ENCODE measurements at places on chromosomes 2 and 18. TPM values are rescaled to one million over a fixed set of nuclear protein-coding genes. Genes with fewer than 3 reads are reported as not detected.

DNA sequence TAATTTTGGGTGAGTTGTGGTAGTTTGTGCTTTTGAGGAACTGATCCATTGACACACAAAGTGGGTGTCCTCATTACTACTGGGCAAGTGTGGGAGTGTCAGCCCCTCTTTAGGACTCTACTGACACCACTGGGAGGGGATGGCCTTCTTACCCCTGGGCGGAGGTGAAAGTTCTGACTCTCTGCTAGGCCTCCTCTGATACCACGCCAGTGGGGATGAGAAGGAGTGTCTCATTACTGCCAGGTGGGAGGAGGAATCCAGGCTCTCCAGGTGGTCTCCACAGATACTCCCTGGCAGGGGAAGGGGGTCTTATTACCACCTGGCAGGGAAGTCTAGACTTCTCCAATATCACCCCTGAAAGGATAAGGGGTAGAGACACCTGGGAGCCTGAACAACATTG, 9.1 kb downstream of the LCLAT1 start:
- DNase-seq: no peak

DNA sequence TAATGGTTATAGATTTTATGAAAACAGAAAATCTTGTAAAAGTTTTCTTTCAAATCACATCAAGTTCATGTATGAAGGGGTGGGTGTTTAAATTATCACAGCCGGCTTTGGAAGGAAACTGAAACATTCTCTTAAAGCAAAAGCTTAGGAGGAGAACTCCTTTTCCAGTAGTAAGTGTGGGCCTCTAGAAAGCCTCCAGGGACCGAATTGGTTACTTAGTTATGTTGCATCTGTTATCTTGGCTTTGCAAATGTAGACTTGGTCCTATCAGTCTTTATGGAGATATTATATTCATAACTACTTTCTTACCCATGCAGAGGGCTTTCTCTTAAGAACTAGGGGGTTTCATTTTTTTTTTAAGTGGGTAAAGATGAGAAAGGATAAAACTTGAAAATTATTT, 7.4 kb downstream of the NAB1 start:
- DNase-seq: no peak

DNA sequence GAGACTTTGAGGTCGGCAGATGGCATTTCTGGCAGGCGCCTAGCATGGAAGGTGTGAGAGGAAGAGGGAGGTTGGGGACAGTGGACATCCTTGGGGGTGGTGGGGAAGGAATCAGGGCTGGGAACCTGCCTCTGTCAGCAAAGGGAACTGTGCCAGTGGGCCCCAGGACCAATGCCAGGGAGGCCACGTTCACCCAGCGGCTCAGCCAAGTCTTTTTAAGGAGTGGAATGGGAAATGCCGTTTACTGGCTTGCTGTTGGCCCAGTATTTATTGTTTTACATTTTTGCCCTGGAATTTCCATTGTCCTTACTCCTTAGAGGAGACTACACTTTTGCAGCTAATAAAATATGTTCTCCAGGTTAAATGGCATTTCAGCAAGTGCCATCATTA, 135.2 kb downstream of the MCFD2 start:
- no peak for DNase-seq

DNA sequence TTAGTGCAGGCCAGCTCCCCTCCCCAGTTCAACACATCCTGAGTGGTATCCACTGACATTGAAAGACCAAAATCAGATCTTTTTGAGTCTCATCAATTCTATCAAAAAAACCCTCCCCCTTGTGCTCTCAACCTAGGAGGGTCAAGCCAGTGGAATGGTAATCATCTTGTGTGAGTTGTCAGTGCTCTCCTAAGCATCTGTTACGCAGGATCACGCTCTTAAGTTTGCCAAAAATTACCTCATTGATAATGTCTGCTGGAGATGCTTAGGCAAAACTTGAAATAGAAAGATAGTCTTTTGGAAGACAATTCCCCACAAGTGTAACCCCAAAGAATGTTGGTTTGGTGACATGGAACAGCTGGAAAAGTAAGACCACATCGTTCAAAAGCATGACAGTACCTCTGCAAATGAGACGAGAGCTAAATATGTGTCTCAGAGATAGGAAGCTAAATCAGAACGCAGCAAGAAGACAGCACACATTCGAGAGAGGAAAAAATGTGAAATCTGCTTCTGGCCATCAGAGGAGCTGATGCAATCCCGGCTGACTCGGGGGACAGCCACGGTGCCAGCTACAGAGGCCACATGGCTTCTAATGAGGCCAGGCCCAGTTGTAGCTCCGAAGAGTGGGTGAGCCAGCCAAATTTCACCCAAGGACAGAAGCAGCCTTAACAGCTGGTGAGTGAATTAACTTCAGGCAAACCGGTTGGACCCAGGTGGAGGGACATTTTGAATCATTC, 753.9 kb downstream of the RNF144A start:
- no peak for DNase-seq

- no peak for DNase-seq
Measured at GRCh38 chr2:96315400-96316071, 9.6 kb upstream of the ITPRIPL1 start.

The SPEG gene
- 22.5 TPM for total RNA-seq

- DNase-seq: peak; percentile 67
Measured at GRCh38 chr2:233075966-233076339, 15.8 kb downstream of the INPP5D start.

DNA sequence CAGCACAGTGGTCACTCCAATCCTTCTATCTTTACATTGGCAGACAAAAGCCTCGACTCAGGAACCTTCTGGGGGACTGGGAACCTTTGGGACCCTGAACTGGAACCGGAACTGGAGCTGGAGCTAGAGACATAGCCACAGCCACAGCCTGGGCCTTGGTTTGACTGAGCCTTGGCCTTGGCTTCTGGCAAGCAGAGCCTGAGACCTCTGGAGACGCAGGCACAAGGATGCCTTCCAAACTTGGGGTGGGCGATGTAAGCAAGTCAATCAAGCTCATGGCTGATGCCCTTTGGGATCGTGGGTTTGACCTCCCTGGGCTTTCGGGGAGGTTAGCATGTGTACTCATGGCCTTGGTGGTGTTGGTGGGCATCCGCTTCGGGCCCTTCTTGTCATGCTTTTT, 619.3 kb downstream of the MBD2 start:
- DNase-seq: no peak

DNA sequence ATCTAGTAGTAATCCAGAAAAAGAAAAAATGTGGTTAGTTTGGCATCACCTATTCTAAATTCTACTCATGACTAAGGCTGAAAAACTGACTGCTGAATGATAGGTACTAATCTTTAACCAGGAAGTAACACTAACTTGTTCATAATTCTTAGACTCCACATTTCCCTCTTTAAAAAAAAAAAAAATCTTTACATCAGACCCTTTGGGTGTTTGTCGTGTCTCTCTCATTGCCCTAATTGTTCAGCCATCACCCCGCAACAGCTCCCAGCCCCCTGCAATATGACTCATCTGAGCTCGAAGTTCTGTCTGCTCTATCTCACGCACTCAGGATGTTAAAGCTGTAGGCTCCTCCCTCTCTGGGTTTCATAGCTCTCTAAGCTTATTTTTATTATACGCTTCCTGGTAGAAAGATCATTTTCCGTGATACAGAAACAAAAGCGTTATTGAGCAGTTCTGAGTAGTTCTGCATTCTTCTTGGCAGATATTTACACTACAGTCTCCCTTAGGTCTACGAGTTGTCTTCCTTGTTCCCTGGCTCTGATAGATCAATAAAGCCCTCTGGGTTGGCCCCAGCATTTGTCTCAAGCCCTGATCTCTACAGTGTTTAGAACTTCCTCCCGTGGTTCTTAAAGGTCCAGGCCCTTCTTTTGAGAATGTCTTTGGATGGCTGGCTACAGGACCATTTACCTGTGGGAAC, 95.6 kb downstream of the TNFRSF11A start:
- peak; percentile 67 for DNase-seq

DNA sequence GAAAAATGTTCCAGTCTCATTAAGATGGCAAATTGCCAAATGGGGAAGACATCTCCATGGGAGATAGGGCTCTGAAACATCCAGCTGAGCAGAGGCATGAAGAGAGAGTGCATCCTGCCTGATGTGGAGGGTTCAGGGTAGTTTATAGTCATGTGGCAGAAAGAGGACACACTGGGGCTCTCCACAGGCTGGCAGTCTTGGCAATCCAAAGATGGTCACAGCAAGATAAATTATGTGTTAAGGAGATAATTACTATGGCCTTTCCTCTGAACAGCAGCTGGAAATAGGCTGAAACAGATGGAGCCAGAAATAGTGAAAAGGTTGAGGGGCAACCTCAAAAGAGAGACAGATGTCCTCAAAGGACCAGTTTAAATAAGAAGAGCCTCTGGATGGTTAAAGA, 97.2 kb downstream of the DCC start:
- DNase-seq: no peak

The SERPINB12 gene
- total RNA-seq: not detected

DNA sequence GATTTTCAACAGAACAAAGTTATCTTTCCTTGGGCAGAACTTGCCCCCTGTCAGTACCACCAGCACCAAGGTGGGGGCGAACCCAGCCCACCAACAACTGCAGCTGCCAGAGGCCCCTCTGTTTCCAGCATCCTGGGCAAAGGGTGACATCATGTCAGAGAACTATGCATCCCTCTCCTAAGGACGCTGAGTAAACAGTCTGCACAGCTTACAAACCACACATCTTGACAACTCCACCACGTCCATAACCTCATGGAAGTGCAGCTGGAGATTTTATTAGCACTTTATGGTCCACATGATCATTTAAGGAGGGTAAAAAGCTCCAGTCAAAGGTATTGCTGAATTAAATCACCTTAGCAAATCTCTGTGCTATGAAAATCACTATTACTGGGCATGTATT, 40.4 kb downstream of the PIEZO2 start:
- DNase-seq: no peak

- DNase-seq: no peak
Measured at GRCh38 chr2:121955872-121956271, 200.4 kb downstream of the TSN start.

GRCh38 chr2:20599861-20600461, 50.9 kb downstream of the HS1BP3 start:
- no peak for DNase-seq

The SPC25 gene
- 0.26 TPM for total RNA-seq

DNA sequence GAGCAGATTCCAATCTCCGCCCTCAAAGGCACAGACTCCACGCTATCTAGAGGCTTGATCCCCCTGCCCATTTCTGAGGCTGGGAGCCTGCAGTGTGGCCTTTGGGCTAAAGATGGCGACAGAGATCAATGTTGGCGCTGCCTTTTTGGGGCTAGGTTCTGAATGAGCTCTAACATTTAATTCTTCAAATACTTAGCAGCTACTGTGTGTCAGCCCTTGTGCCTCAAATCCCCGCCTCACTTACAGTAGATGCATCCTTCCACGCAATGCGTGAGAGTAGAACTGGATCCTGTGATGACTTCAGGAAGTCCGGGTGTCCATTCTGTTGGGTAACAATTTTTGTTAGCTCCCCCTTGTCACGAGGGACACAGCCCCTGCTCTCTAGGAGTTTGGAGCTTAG, 12.4 kb downstream of the IL1F10 start:
- no peak for DNase-seq

GRCh38 chr2:72394541-72395070, 246.9 kb upstream of the CYP26B1 start:
- DNase-seq: no peak

The CCL20 gene
- total RNA-seq: not detected

The SMIM21 gene
- total RNA-seq: not detected

The SP140L gene
- 91.6 TPM for total RNA-seq

- DNase-seq: no peak
Measured at GRCh38 chr2:139613264-139613663, 833.1 kb upstream of the NXPH2 start.

DNA sequence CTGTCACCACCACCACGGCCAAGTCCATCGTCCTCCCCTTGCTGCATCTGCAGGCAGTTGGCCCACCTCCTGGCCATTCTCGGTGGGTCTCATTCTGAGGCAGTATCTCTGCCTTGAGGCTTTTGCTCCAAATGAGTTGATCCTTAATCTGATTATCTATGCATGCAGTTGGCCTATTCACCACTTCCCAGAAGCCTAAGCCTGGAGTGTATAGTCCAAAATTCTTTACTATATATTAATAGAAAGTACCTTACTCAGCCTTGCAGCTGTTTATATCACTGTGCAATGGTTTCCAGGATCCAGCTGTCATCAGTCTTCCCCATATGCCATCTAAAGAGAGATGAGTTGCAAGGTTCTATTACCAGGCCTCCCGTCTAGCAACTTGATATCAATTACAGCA, 292.4 kb downstream of the SS18 start:
- DNase-seq: no peak

GRCh38 chr2:240999873-241000541, 1.6 kb downstream of the SNED1 start:
- peak; percentile 63 for DNase-seq

GRCh38 chr18:59758837-59759236, 61.6 kb upstream of the CCBE1 start:
- DNase-seq: no peak

DNA sequence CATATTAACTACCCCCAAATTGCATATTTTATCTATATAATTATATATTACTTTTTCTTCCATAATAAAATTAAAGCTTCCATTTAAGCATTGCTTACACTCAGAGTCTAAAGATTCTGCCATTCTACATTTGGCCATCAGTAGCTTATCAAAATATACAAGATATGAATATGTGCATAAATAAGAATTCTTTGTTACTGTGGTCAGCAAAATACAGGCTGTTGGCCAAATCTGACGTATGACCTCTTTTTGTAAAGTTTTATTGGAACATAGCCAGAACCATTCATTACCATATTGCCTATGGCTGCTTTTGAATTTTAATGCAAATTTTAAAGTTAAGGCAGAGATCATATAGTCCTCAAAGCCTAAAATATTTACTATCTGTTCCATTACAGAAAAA, 643.9 kb upstream of the VRK2 start:
- DNase-seq: no peak

- no peak for DNase-seq
Measured at GRCh38 chr2:217857624-217858506, 144.9 kb downstream of the TNS1 start.

DNA sequence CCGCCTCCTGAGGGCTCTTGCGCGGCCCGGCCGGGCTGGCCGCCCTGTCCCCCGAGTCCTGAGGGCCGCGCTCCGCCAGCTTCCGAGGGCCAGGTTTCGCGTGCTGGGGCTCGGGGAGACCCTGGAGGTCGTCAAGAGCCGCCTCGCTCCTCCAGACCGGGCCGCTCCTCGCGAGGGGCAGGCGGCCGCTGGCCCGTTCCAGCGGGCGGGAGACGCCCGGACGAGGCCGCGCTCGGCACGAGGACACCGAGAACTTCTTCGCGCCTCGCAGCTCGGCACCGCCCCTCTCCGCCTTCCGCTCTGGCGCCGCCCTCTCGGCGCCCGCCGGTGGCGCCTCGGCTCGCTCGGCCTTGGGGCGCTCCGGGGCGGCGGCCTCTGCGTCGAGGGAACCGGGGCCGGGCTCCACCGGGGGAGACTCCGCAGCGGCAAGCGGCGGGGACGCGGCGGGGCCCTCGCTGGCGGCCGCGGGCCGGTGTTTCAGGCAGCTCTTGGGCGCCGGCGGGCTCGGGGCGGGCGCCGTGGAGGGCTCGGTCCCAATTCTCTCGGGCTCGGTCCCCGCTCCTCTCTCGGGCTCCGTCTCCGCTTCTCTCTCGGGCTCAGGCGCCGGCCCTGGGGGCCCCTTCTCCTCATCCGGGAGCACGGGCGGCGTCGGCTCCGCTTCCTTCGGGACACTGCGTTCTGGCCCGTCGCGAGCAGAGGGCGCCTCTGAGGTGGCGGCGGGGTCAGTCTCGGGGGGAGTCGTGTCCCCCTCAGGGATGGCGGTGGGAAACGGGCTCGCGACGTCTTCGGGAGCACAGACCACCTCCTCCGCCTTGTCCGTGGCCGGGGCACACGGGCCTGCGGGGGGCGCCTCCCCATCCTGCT, 91.6 kb upstream of the MGAT4A start:
- peak; percentile 75 for DNase-seq

All from naive thymus-derived CD8-positive, alpha-beta T cell (primary cell).